ENCODE measurements at places on chromosomes 7 and 10. TPM values are rescaled to one million over a fixed set of nuclear protein-coding genes. Genes with fewer than 3 reads are reported as not detected.

Gene ST8SIA6
- 1.1 TPM for total RNA-seq

Gene LEP
- not detected for total RNA-seq

Gene CD36
- total RNA-seq, result 5.4 TPM

Gene ZNF853
- total RNA-seq, result 18.6 TPM

Gene ITIH5
- 24.3 TPM for total RNA-seq

DNA sequence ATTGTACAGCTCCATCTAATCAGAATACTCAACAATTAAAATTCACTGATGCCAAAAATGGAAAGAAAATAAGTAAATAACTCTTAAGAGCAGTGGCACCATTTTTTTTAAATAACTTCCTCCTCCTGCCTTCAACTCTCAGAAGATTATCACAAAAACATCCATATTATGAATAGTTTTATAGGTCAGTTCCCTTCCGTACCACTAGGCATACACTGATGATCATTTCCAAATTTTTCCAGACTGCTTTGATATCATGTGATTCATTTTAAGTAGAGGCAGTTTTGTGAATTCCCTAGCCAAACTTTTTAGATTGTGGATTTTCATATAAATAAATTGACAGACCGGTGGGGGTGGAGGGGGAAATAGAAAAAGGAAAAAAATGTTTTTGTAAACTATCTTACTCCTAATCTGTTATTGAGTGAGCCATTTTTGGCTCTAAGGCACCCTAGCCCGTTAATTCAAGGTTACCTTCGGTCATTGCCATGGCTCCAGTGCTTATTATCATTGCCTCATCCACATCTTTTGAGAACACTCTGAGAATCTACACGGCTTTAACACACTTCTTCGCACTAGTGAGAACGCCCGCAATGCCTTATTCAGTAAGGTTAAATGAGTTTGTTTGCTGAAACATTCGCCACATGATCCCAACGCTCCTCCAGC, 1.0 kb downstream of the FAM107B start:
- no peak for DNase-seq

GRCh38 chr10:5968037-5968680, 9.2 kb downstream of the IL15RA start:
- DNase-seq, result no peak

DNA sequence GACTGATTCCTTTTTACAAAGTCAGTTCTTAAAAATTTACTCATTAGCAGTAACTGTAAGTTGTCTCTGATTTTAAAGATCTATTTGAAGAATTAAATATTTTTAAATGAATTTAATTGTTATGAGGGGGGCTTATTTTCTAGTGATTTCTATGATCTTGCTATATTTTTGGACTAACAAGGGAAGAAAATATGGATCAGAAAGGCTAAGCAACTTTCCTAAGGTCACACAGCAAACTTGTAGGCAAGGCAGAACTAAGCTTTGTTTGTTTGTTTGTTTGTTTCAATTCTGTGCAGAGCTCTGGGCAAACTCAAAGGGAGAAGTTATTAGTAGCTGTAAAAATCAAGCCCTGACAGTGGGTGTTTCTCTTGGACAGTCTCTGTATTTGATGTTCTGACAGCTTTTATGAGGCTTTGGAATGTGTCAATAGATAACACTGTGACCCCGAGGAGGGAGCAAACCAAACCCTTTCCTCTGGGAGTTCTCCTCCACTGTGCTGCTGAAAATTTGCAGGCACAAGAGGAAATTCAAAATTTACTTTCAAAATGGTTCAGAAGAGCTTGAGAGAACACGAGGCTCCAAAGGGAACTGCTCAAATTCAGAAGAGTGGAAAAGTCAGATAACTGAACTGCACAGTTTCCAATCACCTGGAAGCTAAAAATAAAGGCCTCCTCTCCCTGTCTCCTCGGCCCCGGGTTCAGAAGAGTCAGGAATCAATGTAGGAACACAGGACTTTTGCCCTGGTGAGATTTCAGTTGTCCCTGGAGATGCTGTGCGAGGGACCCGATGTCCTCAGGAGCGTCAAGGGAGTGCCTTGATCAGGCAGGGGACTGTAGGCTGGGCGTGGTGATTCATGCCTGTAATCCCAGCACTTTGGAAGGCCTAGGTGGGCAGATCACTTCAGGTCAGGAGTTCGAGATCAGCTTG, 325.7 kb downstream of the GATA3 start:
- no peak for DNase-seq

DNA sequence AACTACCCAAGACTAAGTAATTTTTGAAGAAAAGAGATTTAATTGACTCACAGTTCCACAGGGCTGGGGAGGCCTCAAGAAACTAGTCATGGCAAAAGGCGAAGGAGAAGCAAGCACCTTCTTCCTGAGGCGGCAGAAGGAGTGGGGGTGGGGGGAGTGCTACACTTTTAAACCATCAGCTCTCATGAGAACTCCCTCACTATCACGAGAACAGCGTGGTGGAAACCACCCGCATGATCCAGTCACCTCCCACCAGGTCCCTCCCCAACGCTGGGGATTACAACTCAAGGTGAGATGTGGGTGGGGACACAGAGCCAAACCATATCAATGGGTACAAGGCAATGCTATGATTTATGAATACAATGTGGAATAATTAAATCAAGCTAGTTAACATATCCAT, 241.9 kb downstream of the PTPRN2 start:
- no peak for DNase-seq

DNA sequence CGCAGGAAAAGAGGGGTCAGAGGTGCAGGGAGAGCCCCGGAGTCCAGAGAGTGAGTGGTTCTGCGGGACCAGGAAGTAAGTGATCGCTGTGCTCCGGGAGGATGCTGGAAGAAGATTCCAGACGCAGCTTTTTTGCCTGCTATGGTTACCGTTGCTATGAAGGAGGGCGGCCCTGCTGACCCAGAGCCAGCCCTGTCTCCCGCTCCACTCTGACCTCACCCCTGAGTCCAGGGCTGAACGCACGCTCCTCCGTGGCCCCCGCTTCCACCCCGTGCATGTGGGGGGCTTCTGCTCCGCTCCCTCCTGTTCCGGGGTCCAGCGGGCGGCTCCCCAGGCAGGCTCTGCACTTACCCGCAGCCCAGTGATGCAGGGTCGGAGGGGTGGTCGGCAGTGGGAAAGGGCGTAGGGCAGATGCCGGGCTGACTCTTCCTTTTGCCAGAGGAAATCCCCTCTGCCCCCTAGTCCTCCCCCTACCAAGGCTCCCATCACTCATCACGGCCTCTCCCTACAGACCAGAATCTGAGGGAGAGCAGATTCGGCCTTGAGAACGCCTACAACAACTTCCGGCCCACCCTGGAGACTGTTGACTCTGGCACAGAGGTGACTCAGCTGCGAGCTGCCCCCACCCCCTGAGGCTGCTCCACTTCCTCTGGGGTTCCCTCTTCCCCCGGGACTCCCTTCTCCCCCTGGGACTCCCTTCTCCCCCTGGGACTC, 2.7 kb upstream of the MUC17 start:
- peak; percentile 68 for DNase-seq

DNA sequence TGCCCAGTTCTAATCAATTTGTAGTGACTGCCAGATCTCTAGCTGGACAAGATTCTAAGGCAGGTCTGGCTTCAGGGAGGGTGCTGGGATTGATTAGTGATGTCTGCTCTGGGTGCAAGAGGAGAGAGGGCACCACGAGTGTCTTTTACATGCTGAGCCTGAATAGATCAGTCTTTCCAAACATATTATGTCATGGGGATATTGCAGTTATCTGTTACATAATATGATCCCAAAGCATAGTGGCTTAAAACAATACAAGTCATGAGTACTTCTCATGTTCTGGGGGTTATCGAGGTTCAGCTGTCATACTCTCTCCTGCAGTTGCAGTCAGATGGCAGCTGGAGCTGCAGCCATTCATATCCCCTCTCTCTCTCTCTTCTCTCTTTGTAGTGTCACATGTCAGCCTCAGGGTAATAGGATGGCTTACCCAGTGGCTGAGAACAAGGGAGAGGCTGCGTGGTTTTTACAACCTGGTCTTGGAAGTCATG, 26.0 kb downstream of the SLC29A3 start:
- DNase-seq, result no peak

- no peak for DNase-seq
Measured at GRCh38 chr10:10792681-10793080, 225.0 kb upstream of the CELF2 start.

DNA sequence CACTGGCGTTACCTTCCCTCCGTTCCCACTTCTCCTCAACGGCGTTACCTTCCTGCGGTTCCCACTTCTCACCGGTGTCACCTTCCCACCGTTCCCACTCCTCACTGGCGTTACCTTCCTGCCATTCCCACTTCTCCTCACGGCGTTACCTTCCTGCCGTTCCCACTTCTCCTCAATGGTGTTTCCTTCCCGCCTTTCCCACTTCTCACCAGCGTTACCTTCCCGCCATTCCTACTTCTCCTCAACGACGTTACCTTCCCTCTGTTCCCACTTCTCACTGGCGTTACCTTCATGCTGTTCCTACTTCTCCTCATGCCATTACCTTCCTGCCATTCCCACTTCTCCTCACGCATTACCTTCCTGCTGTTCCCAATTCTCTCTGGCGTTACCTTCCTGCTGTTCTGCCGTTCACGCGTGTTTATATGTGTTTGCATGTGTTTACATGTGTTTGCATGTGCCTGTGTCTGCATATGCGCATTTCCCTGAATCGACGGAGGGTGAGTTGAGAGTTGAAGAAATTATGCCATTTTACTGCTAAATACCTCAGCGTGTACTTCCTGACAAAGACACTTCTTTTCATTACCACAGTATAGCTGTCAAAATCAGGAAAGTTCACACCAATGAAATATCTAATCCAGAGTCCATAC, 23.2 kb upstream of the CFAP46 start:
- no peak for DNase-seq

GRCh38 chr10:64014281-64014680, 493.1 kb downstream of the REEP3 start:
- DNase-seq, result no peak

DNA sequence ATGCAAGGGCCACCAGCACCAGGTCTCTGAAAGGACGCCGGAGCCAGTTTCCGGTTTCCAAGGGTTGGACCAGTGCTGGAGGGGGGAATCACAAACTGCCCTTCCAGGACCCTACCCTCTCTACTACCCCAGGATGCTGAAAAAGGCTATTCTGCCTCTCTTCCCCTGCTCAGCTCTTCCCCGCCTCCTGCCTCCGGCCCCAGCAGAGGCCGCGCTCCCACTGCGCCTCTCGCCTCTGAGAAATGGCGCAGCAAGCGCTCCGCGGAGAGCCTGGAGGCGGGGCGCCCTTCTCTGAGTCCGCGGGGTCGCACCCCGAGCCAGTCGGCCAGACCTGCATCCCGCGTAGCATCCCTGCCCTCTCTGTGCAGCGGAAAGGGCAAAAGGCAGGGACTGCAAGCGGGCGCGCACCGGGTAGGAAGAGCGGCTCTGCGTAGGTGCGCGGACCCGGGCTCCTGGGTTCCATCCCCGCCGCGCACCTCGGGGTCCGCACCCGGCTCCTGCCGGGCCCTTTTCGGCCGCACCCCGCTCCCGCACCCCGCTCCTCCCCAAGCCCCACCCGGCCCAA, 476 bp upstream of the RET start:
- no peak for DNase-seq

- DNase-seq, result no peak
Measured at GRCh38 chr7:80902716-80903308, 16.0 kb downstream of the SEMA3C start.

DNA sequence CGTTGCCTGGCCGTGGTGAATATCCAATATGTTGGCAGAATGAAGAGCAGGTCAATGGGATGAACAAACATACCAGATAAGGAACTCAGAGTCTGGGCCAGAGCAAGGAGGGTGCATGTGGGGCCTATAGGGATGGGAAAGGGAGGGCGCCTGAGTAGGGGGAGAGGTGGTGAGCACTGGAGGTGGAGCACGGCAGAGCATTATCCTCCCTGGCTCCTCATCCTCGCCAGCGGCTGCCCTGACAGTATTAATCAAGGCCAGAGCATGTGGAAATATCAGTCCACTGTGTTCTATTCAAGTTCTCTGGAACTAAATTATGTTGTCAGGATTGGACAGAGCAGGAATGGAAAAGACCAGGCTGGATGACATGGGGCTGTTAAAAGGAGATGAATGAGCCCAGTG, 254.8 kb upstream of the ZMIZ1 start:
- DNase-seq, result no peak

DNA sequence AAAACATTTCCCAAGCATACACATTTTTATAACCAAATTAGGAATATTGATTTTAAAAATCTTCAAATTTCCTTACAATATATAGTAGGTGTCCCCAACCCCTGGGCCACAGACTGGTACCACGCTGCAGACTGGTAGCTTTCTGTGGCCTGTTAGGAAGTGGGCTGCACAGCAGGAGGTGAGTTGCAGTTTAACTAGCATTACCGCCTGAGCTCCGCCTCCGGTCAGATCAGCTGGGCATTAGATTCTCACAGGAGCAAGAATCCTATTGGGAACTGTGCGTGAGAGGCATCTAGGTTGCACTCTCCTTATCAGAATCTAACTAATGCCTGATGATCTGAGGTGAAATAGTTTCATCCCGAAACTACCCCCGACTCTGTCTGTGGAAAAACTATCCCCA, 62.1 kb downstream of the ZWINT start:
- DNase-seq, result no peak

Data from uterus (tissue), 4 donors.